ENCODE measurements at places on chromosomes 7 and 10.
A peak's percentile ranks its signal among the peaks of the same experiment; 100 is the strongest.

DNA sequence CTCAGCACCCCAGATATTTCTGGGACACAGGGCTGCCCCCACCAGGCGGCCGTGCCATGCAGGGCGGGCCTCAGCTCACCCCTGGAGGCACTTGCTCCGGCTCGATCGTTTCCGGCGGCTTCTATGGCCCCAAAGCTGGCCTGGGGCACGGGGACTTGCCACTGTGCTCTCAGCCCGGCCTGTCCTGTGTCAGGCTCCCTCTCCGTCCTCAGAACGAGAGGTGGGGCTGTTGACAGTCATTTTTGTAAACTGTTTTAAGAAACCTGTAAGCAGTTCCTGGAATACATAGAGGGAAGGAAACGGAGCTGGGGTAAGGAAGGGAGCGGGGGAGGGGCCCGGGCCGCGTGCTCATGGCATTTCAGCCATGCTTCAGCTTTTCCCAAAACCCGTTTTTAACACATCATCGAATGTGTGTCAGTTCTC is 30.7 kb upstream of the PRKAR1B start:
- DNase-seq, result no peak

DNA sequence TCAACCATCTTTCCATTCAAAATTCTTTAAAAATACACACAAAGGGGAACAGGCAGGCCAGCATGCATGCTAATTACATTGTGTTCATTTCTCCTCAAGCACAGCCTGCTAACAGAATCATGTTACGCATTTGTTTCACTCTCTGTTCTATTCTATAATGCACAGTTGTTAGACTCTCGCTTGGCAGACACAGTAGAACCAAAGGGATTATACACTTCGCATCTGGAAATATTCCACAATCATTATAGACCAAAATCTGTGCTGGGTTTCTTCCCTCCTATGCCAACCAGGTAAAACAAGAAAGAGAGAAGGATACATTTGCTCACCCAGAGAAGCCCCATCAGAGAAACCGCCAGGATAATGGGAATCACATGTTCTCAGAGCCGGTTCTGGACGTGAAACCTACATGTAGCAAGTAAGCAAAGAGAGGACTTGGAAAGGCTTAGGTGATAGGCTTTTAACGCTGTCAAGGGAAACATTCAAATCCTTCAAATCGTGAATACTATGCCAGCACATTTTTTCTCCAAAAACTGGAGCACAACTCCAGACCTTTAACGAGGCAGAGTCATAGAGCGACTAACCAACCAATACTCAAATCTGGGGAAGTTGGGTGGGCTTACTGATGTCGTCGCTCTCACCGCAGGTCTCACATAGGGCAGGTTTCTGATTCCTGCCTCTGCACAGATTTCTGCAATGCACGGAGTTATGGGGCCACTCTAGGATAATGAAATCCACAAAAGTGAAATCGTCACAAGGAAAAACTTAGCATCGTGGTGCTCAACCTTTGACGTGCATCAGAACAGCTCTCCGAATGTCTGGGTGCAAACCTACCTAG is 380.5 kb upstream of the AUTS2 start:
- DNase-seq, result no peak

DNA sequence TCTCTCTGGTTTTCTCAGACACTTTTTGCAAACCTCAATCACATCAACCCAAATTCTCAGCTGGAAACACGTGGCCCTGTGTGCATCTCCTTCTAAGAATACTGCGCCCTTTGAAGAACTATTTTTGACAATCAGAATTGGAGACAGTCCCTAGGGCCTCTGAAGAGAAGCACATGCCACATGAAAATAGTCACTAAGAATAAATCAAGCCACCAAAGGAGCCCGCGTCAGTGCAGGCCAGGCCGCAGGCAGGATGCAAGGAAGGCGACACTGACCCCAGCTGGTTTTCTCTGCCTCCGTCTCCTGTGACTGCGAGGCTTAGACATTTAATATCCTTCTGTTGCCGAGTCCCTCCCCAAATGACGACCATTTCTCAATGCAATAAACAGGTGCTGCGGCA is 88.0 kb upstream of the ADAM12 start:
- DNase-seq, result no peak

GRCh38 chr10:69216577-69217118 is 3.5 kb upstream of the HKDC1 start:
- no peak for DNase-seq

GRCh38 chr7:44615149-44615611 is 8.8 kb downstream of the OGDH start:
- DNase-seq, result peak; percentile 53

DNA sequence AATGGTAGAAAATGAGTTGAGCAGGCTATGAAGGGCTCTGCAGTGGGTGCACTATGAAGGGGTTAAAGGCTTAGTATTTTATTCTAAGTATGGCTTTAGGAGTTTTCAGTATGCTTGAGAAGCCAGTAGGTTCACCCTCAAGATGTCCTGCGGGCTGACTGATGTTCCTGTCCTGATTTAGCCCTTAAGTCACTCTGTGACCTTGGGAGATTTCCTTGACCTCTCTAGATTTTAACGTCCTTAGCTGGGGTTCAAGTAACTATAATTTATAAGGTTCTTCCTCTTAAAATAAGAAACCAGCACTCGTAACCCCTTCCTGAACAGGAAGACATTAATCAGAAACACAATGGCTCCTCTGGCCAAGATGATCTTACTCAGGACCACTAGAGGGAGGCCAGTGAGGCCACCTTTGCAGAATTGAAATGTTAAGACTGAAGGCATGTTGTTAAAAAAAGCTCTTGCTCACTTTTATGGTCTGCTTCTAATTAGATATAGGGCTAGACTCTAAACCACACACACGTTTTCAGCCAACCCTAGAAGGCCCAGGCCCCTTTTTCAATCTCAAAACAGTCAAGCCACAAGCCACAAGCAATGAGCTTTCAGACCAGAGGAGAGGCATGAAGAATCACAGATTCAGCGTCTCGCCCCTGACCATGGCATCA is 41.9 kb downstream of the CDK1 start:
- DNase-seq, result no peak

- DNase-seq, result no peak
Observed at GRCh38 chr7:151125846-151126481, 39.7 kb downstream of the AGAP3 start.

DNA sequence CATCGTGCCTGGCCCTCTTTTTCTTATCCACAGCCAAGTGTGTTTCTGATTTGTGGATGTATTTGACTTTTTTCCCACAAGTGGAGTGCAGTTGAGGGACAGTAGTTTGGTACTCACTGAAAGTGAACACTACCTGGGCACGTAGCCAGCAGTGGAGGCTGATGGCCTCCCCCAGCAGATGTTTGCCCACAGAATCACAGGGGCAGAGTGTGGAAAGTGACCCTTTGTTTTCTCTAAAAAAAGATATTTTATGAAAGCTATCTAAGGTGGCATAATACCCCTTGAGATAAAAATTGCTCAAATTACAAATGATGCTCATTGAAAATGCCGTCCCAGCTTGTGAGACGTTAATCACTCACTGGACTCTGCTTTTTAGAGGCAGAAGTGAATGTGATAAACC is 29.1 kb downstream of the WDR37 start:
- no peak for DNase-seq

GRCh38 chr7:81211204-81211933 is 292.5 kb upstream of the SEMA3C start:
- no peak for DNase-seq

GRCh38 chr10:17238445-17239291 is 10.6 kb downstream of the VIM start:
- DNase-seq, result no peak

DNA sequence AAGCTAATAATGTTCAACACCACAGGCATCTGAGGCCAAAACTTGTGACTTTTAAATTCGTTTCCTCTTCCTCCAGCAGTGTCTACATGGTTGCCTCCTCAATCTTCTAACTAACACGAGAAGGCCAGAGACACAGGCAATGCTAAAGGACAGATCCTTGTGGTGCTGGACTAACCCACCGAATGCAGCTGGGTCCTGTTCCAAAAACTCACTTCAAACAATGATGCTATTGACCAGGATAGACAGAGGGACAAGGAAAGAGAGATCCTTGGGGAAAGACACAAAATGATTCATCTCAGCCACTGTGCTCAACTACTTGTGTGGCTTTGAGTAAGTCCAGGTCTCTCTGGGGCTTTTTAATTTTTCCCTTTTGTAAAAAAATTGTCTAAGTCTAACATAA is 107.6 kb downstream of the KCNMA1 start:
- DNase-seq, result no peak

DNA sequence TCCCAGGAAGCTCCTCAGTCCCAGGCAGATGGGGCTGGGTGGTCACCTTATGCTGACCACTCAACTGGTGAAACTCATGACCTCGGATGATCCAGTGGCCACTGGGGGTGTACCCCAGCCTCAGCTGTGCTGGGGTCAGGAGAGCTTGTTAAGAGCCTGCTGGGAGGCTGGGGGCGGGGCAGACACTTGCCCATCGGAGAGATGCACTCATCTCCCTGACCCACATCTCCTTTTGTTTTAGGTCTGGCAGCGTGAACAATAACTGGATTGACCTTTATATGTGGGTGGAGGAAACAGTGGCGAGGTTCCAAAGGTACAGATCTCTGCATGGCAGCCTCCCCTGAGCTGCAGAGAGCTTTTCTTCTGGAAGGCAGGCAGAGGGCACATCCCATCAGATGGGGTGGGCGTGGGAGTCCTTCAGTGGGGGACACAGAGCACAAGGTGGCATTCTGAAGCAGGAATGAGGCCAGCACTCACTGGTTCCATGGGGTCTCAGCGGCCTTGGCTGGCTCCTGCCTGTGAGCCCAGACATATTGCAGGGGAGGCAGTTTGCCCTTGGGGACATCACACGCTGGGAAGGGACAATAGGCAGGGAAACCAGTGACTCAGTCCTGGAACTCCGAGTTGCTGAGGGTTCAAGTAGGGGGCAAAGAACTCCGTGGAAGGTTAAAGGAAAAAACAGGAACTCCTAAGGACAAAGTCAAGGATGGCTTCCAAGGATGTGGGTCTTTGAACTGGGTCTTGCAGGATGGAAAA is 5.2 kb downstream of the ANTXRL start:
- DNase-seq, result no peak

DNA sequence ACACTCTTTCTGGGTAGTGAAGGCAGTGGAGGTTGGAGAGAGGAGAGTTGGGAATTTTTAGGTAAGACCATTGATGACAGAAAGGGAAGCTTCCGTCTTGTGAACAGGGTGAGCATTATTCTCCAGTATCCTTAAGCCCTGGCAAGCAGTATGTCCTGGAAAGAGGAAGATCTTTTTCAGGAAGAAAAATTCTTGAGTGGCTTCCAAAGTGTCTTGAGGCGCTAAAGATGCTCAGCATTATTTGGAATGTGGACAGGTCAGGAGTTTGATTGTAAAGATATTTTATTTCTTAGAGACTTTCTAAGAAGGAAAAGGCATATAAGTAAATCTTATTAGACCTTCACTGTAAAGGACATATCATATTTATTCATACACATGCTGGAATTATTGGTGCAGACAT is 54.3 kb downstream of the ABCC2 start:
- DNase-seq, result no peak

- DNase-seq, result no peak
Observed at GRCh38 chr10:98383869-98384268, 31.1 kb downstream of the PYROXD2 start.

- no peak for DNase-seq
Observed at GRCh38 chr10:121919666-121920065, 8.2 kb downstream of the ATE1 start.

DNA sequence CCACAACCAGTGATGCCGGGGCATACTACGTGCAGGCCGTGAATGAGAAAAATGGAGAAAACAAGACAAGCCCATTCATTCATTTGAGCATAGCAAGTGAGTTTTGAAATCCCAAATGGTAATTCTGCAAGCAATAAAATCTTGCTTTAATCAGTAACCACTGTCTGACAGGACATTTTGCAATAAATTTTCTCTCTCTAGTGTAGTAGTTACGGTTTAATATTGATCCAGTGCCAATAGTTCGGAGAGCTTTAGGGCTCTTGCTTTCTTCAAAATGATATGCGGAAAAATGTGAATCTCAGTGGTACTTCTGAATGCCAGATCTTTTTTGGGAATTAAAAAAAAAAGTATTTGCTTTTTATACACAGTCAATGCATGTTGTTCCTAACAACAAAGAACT is 520.4 kb downstream of the SDK1 start:
- DNase-seq, result no peak

GRCh38 chr10:79483948-79484347 is 28.4 kb upstream of the EIF5AL1 start:
- DNase-seq, result no peak

DNA sequence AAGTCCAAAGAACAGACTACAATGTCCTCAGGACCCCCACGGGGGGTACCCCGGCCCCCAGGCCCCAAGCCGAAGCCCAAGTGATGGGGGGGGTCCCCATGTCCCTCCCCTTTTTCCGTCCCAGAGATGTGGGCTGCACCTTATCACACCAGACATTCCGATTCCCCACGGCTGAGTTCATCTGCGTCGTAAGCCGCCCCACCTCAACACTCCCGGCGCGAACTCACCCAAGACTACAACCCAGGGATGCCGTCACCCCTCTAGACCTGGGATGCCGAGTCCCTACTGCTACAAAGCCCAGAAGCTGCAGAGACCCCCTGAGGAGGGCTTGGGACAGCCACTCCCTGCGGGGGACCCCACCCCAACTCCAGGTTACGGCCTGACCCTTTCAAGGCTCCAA is 14.5 kb downstream of the PDGFA start:
- DNase-seq, result no peak

GRCh38 chr7:103718482-103719061 is 270.9 kb downstream of the RELN start:
- no peak for DNase-seq

DNA sequence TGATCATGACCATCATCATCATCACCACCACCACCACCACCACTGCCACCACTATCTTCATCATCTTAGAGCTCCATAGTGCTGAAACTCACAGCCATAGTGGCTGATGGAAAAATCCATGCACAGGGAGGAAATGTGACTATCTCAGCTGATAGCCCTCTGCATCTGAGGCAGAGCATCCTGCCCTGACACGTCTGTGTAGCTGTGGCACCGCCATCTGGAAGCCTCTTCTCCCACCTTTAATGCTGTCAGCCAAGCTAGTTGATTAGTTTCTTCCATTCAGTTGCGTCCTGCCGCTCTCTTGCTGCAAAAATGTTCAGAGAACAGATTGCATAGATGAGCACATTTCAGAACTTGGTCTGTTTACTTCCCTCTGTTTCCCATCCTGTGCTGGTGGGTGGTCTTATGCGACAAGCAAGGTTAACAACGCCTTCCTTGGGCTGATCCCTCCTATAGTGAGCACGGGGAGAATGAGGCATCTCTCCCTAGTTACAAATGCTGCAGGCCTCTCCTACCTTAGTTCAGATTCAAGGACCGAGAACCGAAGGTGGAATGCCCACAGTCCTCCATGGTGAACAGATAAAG is 478.6 kb downstream of the PLXNA4 start:
- no peak for DNase-seq

DNA sequence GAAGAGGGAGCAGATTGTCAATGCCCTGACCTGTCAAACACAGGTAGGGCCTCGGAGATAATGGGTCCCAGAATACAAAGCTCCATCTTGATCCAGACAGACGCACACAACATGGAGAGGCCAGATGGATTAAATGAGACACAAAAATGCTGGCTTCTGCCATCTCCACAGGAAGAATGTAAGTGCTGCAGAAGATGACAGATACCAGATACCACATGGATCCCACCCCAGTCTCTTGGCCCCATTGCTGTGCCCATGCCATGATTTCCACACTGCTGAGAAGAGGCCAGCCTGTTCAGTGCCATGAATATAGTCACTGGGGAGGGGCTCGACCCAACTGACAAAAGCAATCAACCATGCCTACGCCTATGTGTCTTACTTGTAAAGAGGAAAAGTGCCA is 487.9 kb downstream of the PARD3 start:
- DNase-seq, result no peak

- DNase-seq, result no peak
Observed at GRCh38 chr7:31939076-31939475, 131.1 kb downstream of the PDE1C start.

GRCh38 chr10:104515678-104516199 is 125.4 kb upstream of the SORCS3 start:
- DNase-seq, result no peak
